ENCODE measurements at places on chromosomes 1 and 21.

GRCh38 chr1:154831462-154831861 lies 38.6 kb downstream of the KCNN3 start:
- no peak for DNase-seq

DNA sequence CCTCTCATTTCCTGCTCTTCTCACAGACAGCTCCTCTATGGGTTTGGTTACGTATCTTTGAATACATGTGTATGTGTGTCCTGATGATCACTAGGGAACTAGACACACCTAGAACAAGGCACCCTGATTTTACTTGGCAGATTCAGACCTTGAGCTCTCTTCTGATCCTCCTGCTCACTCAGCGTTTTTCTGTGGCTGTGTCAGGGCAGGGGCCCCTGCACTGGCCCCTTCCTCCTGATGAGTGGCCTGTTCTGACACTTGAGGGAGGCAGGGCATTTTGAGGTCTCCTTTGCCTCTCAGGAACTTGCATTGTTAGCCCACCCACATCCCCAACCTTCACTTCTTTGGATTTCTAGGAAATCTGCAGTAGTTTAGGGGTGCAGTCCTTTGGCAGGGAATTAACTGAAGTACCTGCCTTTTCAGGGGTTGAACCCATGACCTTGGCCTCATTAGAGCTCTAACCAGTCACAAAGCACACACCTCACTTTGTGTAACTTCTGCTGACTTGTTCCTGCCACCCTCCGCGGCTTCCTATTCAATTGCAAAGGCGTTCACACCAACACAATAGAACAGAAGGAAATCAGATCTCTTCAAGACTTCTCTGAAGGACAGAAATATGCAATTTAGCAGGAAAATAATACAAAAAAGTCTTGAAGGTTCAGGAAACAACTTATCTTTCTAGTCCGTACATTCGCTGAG lies 8.8 kb downstream of the SMYD2 start:
- no peak for DNase-seq

- DNase-seq = no peak
Observed at GRCh38 chr1:75811211-75811981, 14.7 kb downstream of the MSH4 start.

- no peak for DNase-seq
Observed at GRCh38 chr1:71488555-71489252, 407.9 kb upstream of the ZRANB2 start.

GRCh38 chr1:20421441-20421840 lies 64.6 kb downstream of the CAMK2N1 start:
- no peak for DNase-seq

DNA sequence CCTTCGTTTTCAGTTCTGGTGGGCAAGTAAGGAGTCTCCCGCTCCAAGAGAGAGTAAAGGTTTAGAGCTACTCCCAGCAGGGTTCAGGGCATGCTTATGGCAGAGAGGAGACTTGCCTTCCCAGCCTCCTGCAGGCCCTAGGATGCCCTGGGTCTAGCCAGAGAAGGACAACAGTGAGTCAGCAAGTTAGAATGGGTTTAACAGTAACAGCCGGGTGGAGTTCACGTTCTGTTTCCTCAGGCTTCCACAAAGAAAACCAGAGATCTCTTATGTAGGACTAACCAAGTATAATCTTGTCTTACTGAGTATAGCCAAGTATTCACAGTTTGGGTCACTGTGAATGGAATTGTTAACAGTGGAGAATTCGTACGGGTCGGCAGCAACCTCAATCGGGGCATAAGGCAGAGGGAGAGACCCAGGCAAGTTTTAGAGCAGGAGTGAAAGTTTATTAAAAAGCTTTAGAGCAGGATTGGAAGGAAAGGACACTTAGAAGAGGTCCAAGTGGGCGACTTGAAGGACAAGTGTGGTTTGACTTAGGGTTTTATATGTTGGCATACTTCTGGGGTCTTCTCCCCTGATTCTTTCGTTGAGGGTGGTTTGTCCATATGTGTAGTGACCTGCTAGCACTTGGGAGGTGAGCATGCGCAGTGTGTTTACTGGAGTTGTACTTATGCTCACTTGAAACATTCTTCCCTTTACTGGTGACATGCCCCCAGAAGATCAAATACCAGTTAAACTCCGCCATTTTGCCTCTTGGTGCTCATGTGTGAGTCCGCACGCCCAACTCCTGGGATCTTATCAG lies 4.5 kb downstream of the OVAAL start:
- DNase-seq = no peak

- DNase-seq = peak; percentile 94
Observed at GRCh38 chr1:182084487-182085316, 23.2 kb upstream of the ZNF648 start.

Data from suprapubic skin (tissue), 4 donors.